Head of caudate nucleus (tissue), 42 donors: ENCODE measurements at places on chromosomes 4 and X.

DNA sequence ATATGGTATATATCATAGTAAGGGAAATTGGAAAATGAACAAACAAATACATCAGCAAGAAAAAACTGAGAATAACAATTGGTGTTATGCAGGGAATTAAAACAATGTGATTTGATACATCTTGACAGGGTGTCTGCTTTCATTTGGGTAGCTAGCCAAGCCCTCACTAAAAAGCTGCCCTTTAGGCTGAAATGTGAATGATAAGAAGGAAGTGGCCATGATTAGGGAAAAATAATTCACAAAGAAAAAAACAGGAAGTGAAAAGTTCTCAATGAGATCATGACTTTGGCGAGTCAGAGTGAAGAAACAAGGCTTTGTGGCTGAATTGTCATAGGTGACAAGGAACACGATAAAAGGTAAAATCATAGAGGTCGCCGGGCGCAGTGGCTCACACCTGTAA is 675.8 kb upstream of the SLIT2 start:
- no peak for DNase-seq

GRCh38 chrX:78945186-78945912 is at the start of gene P2RY10:
Gene P2RY10 (plus strand): TSS chrX:78945391. CDS start chrX:78960521, 15,130 bp downstream.
- no peak for DNase-seq

GRCh38 chrX:9890681-9891091 is 76.5 kb upstream of the CLDN34 start:
- DNase-seq: no peak

GRCh38 chrX:71285929-71286328 is 2.5 kb downstream of the NONO start:
- DNase-seq: no peak

GRCh38 chr4:68176904-68177303 is 47.2 kb upstream of the TMPRSS11F start:
- DNase-seq: no peak

GRCh38 chr4:53043055-53043454 is 180.9 kb downstream of the RASL11B start:
- no peak for DNase-seq

- no peak for DNase-seq
Observed at GRCh38 chrX:24777660-24778059, 83.9 kb downstream of the POLA1 start.

DNA sequence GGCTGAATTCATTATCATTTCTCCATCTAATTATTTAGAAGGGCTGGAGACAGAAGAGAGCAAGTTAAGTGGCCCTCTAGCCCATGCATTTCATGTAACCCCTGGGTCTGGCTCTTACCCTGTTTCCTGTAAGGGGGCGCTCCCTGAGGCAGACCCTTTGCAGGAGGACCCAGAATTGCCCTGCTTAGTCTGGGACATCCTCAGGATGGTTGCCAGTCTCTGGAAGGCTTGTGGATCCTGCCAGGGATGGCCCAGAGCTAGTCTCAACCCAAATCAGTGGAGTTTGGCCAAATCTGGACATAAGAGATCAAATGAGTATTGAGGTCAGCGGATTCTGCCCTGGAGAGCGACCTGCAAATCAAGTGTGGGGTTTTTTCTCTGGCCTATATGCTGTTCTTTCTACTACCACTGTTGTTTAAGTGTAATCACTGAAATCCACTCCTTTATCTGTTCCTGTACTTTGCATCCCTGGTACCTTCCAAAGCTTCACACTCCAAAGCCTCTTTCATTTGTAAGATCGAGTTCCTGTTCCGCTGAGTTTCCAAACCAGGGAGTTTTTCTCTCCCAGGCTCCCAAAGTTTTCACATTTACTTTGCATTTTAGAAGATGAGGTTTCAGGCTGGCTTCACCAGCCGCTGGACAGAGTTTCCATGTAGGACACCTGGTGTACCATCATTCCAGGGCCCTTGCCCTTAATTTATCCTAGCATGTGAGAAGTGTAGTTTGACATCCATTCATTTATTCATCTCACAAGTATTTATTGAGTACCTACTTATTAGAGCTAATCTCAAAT is 6.3 kb downstream of the KLF3 start:
- DNase-seq: no peak

DNA sequence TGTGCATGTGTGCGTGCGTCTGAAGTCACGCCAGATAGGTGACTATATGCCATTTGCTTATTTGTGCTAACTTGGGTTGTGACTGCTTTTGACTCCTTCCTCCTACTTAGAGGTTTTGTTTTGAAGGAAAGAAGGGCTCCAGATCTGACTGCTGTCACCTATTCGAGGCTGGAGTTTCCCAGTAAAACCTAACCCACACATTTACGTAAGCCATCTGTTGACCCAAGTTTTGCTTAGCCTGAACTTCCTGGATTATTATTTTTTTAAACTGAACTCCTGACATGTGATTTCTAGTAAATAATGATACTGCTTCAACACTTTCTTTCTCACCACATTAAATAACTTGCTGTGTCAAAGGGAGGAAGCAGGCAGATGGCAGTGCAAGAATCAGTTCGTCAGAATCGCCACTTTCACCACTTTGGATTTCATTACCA is 41.5 kb downstream of the DTHD1 start:
- no peak for DNase-seq

DNA sequence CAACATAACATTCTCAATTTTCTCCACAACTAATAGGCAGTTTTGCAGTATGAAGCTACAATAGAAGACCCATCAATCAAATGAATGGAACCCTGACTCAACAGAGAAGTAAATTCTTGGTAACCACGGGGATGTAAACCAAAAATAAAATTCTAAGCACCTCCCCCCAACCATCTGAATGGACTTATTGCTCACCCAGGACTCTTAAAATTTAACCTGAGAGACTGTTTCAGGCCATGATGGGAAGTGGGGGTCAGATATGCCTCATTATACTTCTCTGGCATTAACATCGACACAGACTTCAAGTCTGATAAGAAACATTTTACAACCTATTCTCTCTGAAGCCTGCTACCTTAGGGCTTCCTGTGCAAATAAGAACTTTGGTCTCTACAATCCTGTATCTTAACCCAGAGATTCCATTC is 620.9 kb downstream of the TLL1 start:
- no peak for DNase-seq

DNA sequence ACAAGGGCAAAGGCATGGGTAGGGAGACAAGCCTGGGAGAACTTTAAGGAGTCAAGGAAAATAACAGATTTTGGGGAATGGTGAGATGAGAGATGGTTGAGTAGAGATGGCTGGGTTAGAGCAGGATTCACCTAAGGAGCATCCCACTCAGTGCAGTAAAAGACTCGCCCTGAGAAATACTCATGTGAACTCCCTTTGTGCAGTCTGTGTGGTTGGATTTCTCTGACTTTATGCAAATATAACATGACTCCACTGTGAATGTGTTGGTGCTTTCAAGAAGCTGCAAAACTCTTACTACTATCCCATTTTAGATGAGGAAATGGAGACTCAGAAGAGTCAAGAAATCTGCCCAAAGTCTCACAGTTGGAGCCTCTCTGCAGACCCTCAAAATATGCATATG is 129.8 kb upstream of the LIMCH1 start:
- DNase-seq: no peak

- DNase-seq: no peak
Observed at GRCh38 chr4:169260217-169260866, 10.4 kb downstream of the SH3RF1 start.

- no peak for DNase-seq
Observed at GRCh38 chrX:42050345-42050744, 127.0 kb upstream of the CASK start.

- DNase-seq: no peak
Observed at GRCh38 chr4:1653776-1654175, 30.3 kb downstream of the FAM53A start.

DNA sequence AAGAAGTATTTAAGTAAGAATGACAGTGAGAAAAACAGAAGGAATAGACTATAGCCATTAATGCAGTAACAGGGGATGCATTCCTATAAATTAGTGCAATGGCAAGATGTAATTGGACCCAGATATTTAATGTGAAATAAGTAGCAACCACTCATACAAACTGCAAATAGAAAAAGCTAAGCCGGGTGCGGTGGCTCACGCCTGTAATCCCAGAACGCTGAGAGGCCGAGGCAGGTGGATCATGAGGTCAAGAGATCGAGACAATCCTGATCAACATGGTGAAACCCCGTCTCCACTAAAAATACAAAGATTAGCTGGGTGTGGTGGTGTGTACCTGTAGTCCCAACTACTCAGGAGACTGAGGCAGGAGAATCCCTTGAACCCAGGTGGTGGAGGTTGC is 845.8 kb downstream of the PDHA2 start:
- DNase-seq: no peak

DNA sequence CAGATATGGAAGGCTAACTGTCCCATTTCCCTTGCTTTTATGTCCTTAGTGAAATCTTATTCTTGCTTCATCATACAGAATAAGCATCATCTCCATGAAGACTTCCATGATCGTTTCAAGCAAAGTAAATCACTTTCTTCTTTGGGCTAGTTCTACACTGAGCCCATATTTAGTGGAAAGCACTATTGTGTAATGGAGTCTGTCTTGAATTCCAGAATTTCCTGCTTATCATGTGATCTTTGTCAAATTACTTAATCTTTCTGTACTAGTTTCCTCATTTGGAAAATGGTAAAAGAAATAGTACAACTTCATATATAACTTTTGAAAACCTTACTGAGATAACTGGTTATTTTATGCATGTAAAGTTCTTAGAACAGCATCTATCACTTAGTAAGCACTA is 7.6 kb downstream of the ANAPC10 start:
- DNase-seq: no peak

GRCh38 chr4:90855111-90855510 is 727.9 kb downstream of the CCSER1 start:
- DNase-seq: no peak

DNA sequence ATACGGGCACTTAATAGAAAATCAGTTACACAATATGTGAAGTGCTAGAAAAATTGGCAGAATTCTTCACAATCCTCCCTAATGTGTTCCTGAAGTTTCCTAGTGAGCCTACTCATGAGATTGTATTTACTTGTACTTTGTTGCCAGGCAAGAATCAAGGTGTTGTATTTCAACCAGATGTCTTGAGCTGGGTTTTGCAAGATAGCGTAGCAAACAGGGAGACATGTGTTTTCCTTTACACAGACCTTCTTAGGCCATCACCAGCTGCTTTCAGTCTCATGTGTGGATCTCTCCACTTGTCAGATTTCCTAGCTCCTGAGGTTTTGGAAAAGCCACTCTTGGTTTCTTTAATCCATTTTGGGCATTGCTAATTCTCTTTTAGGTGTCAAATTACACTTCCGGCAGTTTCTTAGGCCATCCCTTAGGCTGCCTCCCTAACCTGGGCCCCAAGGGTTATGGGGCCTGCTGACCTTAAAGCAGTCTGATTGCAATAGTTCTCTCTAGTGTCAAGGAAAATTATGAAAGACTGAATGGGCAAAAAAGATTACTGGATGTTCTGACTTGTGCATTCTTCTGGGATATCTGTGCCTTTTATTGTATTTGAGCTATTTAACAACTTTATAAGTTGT is 12.2 kb upstream of the EDA start:
- DNase-seq: no peak

GRCh38 chrX:9311421-9312160 is 153.3 kb upstream of the TBL1X start:
- no peak for DNase-seq

DNA sequence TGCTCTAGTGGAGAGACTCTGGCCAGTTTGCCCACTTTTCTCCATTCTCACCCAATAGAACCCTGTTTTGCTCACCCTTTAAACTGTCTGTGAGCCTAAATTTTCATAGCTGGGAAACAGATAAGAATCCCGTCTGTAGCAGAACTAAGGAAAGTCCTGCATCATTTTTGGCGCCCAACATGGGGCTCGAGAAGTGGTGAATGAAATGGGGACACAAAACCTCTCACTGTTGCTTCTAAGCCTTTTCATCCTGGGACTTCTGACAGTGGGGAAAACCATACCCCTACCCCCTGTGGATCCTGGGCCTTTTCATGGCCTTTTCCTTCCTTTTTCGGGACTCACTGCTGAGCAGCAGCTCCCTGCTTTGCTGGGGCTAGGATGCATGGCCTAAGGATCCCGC is 189.9 kb downstream of the INPP4B start:
- DNase-seq: no peak

DNA sequence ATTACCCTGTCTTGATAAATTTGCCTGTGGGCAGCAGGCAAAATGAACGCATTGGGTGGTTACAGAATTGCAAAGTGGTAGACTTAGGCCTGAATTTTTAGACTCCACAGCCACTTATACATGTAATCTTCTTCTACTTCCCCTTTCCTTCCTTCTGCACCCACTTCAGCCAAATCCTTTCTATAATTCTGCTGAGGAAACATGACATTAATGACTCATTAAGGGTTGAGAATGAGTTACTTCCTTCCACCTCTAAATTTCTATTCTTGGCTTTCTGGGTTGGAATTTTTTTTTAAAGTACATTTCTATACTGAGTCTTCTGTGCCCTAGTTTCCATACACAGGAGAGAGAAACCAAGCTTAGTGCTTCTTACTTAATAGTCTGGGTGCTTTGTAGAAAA is 10.1 kb downstream of the PAPSS1 start:
- no peak for DNase-seq

DNA sequence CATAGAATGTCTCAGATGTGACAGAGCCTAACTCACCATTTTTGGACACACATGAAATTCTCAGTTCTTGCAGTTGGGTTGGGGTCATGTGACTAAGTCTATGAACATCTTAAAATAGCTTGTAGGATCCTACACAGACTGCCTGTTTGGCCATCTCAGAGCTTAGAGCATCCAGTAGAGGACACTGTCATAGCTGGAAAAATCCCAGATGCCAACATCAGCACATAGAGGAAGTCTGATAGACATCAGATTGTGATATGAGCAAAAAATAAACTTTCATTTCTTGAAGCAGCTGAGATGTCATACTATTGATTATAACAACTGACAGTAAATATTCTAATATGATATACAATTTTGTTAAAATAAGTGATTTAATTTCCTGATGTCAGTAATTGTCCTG is 207.1 kb downstream of the TRAM1L1 start:
- no peak for DNase-seq

DNA sequence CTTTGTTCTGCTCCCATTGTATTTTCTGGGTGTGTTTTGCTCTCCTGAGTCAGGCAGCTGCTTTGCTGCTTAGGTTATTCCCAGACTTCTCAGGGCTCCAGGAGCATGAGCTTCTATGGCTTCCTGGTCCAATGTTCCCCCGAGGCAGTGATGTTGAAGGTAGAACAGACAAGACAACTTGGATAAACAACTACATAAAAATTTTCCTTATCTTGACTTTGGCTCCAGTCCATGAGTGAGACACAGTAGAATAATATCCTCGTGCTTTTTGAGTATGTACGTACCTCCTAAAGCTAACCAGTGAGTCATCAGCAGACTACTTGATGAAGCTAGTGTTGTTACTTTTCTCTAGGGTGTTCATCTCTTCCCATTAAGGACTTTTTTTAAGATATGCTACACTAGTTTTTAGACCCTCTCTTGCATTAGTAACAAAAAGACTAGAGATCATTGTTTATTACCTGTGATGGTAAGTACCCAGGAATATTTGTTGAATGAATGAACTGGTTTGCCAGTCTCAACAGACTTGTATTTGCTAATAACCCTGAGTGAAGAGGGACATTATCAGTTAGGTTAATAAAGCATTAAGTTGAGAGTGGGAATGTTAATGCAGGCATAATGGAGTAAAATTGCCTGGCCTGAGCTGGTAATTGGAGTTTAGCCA is 131.9 kb downstream of the FHIP1A start:
- no peak for DNase-seq
